Activated CD8-positive, alpha-beta memory T cell treated with anti-CD3 and anti-CD28 coated beads, Interleukin-2, amount 50 U/mL, for 4 hours (primary cell): ENCODE measurements at places on chromosomes 1 and 21.

- no peak for DNase-seq
Observed at GRCh38 chr1:235943581-235944114, 76.9 kb upstream of the LYST start.

DNA sequence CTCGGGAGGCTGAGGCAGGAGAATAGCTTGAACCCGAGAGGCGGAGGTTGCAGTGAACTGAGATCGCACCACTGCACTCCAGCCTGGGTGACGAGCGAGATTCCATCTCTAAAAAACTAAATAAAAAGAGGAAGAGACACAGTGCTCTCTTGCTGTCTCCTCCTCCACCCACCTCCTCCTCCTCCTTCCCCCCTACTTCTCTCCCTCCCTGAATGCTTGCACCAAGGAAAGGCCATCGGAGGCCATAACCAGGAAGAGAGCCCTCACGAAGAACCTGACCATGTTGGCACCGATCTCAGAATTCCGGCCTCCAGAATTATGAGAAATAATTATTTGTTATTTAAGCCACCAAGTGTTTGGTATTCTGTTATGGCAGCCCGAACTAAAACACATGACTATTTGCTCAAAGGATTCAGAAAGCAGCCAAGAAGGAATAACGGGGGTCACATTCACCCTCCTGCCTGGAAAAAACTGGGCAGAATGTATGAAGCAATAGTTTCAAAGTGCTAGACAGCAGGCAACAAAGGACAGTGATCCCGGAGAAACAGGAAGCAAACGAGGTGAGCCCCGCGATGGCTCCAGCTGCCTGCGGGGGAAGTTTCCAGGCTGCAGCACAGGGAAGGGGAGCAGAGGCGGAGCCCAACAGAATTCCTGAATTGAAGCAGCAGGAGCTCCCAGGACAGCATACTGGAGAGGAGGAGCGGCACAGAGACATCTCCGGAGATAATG, 35.8 kb downstream of the LDLRAD1 start:
- no peak for DNase-seq

- DNase-seq = no peak
Observed at GRCh38 chr1:90391126-90391525, 326.0 kb downstream of the BARHL2 start.

GRCh38 chr1:116737855-116738321, 16.3 kb upstream of the CD2 start:
- peak; percentile 43 for DNase-seq

DNA sequence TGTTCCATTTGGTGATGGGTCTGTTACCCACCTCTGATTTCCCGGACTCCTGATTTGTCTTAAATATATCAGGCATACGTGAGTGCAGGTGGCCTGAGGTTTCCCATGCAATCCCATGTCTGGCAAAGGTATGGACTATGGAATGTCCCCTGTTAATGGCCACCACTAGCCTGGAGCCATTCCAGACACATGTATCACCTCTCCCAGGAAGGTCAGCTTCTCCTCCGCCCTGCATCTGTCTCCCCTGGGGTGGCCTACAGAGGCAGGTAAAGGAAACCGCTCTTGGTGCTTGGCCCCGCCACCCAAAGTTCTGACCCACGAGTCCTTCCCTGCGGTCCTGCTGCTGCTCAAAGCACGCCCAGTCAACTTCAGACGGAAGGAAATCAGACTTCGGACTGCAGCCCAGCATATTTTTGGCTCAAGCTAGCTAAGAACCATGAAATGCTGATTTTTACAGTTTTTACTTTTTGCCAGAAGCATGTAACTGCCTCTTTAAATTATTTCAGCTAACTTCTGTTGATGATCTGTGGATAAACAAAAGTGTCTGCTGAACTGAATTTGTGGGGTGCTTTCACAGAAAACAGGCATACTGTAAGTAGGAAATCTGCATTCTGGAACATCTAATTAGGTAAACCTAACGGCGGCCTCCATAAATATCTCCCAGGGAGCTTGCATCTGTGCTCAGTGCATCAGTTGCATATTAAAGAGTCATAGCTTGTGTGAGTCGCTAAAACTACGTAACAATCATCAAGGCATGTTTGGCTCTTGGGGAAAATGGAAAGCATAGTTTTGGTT, 105.9 kb downstream of the PCP4 start:
- no peak for DNase-seq

- no peak for DNase-seq
Observed at GRCh38 chr21:28971171-28971570, 21.5 kb downstream of the LTN1 start.

DNA sequence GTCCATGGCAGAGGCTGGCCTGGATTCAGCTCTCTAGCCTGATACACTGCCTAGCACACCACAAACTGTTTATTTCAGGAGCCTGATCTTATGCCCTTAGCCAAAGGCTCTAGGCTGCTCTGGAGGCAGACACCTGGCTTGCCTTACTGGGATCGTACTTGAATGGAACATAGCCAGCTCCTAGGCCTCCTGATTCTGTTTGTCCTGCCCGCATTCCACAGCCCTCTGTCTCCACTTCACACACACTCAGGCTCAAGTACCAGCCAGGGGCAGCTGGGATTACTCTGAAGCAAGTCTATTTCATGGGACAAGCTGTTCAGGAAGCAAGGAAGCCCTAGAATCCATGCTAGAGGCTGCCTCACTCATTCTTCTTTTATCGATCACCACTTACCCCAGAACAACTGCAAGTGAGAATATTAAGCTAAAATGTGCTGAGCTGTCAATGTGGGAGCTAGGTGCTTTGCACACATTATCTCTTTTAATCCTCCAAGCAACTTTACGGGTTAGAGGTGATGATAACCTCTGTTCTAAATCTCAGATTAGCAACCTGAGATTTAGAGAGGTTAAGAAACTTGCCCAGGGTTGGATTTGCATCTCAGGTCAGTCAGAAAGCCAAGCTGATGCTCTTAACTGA, 31.1 kb upstream of the CYP4B1 start:
- DNase-seq = no peak

- no peak for DNase-seq
Observed at GRCh38 chr1:33339413-33339812, 18.5 kb upstream of the A3GALT2 start.

GRCh38 chr1:180253585-180254495, 23.8 kb downstream of the LHX4 start:
- no peak for DNase-seq

DNA sequence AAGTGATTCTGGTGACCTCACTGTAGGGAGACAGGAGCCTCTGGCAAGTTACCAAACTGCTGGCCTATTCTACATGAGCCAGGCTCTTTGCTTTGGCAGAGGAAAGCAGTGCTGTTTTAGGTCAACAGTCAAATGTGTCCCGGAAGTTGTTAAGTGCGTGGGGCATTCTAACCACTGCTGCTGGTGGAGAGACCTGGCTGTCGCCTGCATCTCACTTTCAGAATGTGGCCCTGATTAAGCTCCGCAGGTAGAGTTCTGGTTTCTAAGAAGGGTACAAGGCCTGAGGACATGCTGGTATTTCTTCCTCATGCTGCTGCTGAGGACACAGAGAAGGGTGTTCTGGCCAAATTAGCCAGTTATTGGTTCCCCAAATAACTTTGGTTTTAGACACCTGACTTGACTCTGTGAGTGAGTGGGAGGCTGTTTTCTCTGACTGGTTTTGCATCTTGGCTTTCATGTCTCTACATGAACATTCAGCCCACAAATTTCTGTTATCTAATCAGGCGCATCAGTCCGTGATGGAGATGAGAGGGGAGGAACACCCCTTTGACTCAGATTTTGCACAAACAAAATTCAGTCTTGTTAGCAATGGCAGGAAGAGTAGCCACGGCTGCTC, 120.8 kb downstream of the LMO4 start:
- no peak for DNase-seq

DNA sequence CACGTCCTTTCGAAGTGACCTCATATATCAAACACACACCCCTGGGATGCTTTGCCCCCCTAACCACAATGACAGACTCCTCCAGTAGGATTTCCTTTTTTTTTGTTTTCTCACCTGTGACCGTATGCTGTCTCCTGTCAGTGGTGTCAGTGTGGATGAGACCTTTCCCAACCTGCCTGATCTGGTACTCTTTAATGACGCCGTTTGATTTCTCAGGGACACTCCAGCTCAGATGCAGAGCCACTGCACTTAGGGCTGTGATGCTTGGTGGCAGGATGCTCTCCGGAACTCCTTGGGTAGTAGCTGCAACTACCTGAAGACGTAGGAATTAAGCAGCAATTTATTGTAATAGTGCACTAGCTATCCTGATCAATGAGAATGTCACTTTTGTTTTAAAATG, 212.6 kb downstream of the KCTD3 start:
- no peak for DNase-seq

DNA sequence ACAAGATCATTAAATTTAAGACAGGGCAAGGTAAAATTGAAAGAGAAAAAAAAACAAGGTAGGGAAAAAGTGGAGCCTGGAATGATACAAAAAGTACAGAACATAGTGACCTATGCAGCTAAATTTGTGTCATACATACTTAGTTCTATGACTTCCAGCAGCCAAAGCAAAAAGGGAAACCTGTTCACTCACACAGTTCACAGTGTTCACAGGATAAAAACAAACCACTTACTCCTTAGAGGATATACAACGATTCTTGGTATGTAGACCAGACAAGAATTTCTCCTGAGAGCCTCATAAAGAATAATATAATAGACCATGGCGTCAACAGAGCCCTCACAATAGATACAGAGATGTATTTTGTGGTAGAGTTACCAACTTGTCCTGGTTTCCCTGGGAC, 27.5 kb downstream of the COA7 start:
- no peak for DNase-seq

DNA sequence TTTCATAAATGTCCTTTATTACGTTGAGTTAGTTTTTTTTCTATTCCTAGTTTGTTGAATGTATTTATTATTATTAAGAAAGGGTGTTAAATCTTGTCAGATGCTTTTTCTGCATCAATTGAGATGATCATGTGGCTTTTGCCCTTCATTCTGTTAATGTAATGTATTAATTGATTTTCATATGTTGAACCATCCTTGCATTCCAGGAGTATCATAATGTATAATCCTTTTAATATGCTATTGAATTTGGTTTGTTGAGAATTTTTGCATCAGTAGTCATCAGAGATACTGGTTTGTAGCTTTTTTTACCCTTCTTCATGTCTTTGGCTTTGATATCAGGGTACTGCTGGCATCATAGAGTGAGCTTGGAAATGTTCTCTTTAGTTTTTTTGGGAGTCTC, 100.0 kb downstream of the POFUT2 start:
- DNase-seq = no peak

DNA sequence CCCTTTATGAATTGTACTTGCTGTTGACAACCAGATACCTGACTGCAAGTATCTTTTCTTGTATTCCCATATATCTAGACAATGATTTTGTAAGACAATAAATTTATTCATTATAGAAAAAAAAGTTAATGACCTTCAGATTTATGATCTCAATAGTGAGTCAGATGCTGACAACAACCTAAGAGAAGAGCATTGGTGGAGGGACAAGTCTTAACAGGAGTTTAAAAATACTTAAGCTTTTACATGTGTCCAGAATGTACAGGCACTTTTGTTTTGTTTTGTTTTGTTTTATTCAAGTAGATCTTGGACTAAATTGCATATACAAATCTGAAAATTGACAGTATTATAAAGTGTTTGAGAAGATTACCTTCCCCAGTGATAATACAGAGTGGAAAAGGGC, 1544.6 kb upstream of the B3GALT2 start:
- no peak for DNase-seq

GRCh38 chr1:238489006-238489405, 598.3 kb upstream of the ZP4 start:
- no peak for DNase-seq

DNA sequence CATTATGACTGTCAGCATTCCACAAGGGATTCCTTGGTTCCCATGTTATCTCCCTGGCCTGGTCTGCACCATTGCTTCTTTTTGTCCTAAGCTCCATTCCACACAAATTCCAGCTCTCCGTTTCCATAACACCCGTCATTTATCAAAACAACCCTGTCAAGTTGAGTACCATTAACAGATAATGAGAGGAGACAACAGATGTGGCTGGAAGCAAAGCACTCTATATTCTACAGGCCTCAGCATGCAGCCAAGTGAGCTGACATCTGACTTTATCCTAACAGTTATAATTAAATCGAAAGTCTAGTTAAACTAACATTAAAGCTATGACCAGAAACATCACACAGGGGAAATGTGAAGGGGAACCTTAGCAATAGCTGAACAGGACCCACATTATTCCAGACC, 110.4 kb downstream of the RERE start:
- no peak for DNase-seq

- no peak for DNase-seq
Observed at GRCh38 chr21:14683063-14683462, 136.9 kb upstream of the SAMSN1 start.

- DNase-seq = no peak
Observed at GRCh38 chr21:46454142-46454541, 4.5 kb upstream of the DIP2A start.
